RKO (cell line): ENCODE measurements at places on chromosomes 12 and 14.

GRCh38 chr14:68331991-68332390 lies 460.9 kb downstream of the ZFP36L1 start:
- DNase-seq, result no peak

GRCh38 chr12:50317203-50317602 lies 33.9 kb upstream of the LIMA1 start:
- DNase-seq, result no peak

- DNase-seq, result peak; percentile 95
Measured at GRCh38 chr12:74890237-74890599, 319.4 kb downstream of the KCNC2 start.

- no peak for DNase-seq
Measured at GRCh38 chr14:85590784-85591183, 60.8 kb downstream of the FLRT2 start.

DNA sequence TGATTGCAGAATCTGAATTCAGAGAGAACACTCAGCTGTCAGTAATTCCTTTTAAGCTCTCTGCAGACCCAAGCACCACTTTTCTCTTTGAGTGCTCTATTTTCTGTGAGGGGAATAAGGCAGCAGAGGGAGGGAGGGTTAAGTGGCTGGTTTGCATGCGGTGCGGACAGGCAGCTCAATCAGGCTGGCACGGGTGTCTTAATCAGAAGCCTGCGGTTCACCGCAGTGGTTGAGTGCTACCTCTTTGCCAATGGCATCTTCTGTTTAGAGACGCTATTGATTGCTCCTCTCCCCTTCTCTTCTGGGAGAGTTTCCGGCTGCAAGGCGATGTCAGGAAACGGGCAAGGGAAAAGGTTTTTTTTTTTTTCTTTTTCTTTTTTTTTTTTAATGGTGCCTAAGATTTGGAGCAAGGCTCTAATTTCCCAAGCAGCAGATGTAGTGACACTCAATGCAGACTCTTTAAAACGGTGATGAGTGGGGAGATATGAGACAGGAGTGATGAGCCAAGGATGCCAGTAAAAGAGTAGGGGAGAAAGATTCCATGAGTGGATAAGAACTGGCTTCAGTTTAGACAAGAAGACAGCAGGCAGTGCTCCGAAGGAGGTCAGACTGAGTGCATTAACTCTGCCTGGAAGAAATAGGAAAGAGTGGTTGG lies 533.7 kb upstream of the SEL1L start:
- DNase-seq, result no peak

- DNase-seq, result no peak
Measured at GRCh38 chr12:76356071-76356470, 7.9 kb upstream of the BBS10 start.

DNA sequence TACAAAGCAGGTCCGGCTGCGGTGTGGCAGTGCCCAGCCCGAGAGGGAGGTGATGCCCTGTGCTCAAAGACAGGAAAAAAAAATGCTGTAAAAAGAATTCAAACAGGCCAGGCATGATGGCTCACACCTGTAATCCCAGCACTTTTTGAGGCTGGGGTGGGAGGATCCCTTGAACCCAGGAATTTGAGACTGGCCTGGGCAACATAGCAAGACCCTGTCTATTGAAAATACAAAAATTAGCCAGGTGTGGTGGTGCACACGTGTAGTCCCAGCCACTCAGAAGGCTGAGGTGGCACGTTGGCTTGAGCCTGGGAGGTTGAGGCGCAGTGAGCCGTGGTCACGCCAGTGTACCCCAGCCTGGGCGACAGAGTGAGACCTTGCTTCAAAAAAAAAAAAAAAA lies 26.4 kb downstream of the DNAH10 start:
- no peak for DNase-seq

- no peak for DNase-seq
Measured at GRCh38 chr14:105176513-105176912, 4.6 kb downstream of the NUDT14 start.

DNA sequence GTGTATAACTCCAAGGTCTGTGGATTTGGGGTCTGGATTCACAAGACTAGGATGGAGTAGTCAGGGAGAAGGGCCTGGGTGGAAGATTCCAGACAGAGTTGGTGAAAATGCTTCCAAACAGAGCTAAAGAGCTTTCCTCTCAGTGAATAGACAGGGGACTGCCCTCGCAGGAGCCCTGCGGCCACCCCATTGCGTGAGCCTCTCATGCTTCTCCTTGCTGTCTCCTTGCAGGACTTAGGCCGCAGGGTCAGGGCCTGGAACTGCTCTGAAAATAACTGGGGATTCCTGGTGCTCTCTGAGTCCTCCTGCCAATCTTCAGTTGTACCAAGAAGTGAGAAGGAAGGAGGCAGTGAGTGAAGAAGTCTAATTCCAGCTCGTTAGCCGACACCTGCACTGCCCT lies 49.0 kb upstream of the KCNA1 start:
- no peak for DNase-seq

GRCh38 chr14:36027354-36027753 lies 149.2 kb downstream of the PTCSC3 start:
- no peak for DNase-seq

DNA sequence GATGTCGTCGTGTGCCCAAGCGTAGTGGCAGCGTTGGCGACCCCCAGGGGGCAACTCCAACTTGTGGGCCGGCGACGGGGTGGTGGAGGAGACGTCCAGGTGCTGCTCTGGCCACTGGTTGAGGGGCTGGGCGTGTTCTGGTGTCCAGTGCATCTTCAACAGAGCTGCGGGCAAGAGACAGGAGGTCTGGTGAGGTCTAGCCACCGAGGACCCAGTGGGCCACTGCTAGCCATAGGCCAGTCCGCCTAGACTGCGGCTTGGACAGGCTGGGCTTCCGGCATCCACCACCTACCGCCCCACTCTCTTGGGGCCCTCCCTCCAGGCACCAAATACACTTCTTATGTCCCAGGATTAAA lies 26.3 kb downstream of the FIGNL2 start:
- no peak for DNase-seq

- DNase-seq, result no peak
Measured at GRCh38 chr12:56806303-56806702, 43.2 kb downstream of the HSD17B6 start.

- no peak for DNase-seq
Measured at GRCh38 chr12:76864791-76865400, 13.9 kb downstream of the CSRP2 start.

DNA sequence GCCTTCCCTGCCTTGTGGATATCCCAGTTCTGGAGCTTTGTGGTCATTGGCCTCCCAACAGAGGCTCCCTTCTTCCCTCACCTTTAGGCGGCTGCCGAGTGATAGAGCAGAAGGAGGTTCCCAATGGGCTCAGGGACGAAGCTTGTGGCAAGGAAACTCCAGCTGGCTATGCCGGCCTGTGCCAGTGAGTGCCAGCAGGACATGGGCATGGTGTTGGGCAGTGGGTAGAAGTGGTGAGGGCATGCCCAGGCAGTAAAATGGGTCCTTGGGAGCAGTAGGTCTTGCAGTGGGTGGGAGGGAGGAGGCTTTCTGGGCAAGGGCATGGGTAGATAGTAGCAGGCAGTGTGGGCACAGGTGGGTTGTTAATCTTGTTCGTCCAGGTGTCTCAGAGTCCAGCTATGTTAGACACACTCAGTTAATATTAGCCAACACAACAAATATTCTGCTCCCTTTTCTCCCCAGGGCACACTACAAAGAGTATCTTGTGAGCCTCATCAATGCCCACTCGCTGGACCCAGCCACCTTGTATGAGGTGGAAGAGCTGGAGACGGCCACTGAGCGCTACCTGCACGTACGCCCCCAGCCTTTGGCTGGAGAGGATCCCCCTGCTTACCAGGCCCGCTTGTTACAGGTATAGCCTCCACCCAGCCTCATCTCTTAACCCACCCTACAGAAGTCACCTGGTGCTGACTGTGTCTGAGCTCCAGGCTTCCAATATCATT lies 1.1 kb upstream of the IRF9 start:
- no peak for DNase-seq

GRCh38 chr12:130463275-130463658 lies 125.6 kb downstream of the PIWIL1 start:
- DNase-seq, result no peak

GRCh38 chr14:37597538-37597913 lies 2.1 kb downstream of the TTC6 start:
- no peak for DNase-seq

- no peak for DNase-seq
Measured at GRCh38 chr12:42255866-42256261, 17.8 kb upstream of the YAF2 start.

- DNase-seq, result no peak
Measured at GRCh38 chr12:69579029-69579428, 6.2 kb upstream of the CCT2 start.

DNA sequence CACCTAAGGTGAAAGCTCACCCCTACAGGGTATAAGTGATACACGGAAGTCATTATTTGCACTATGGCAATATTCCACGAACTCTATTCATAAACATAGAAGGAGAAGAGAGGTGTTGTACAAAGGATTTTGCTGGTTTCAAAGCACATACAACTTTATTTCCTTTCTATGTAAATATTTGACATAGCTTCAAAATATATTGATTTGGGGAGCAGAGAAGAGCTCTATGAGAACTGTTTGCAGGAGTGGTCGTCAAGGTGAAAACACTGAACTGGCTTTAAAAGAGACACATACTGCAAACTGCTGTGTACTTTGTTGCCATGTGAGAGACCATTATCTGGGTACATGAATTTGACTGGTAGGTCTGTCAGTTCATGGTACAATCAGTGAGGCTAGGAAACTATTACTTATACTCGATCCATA lies 16.7 kb downstream of the CNIH1 start:
- no peak for DNase-seq

DNA sequence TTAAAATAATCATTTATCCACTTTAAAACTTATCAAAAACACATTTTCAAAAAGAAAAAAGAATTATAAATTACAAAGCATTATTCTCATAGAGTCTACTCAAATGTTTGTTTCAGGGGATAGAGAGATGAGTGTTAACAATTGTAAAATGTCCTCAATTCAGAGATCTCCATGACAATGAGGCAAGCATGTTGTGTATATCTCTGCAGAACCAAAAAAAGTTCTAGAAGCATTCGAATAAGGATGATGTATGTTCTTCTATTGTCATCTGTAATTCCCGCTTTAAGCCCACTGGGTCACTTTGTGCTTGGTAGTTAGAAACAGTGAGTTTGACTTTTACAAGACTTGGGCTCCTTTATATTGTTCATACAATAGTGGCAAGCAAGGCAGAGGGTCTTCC lies 73.6 kb upstream of the CCDC198 start:
- DNase-seq, result no peak

- DNase-seq, result peak; percentile 38
Measured at GRCh38 chr12:55797068-55797467, 20.5 kb downstream of the SARNP start.

DNA sequence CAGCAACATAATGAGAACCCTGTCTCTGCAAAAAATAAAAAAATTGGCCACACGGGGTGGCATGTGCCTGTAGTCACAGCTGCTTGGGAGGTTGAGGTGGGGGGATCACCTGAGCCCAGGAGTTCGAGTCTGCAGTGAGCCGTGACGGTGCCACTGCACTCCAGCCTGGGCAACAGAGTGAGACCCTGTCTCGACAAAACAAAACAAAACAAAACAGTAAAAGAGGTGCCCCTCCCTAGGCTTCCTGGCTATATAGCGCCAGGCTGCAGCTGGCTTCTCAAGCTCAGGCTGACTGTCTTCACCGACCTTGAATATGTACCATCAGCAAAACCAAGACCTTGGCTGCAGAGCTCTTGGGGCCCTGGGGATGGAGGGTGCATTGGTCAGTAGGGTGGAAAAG lies 29.4 kb downstream of the TSPAN9 start:
- DNase-seq, result no peak

GRCh38 chr14:64673316-64673715 lies 30.9 kb upstream of the PLEKHG3 start:
- no peak for DNase-seq

DNA sequence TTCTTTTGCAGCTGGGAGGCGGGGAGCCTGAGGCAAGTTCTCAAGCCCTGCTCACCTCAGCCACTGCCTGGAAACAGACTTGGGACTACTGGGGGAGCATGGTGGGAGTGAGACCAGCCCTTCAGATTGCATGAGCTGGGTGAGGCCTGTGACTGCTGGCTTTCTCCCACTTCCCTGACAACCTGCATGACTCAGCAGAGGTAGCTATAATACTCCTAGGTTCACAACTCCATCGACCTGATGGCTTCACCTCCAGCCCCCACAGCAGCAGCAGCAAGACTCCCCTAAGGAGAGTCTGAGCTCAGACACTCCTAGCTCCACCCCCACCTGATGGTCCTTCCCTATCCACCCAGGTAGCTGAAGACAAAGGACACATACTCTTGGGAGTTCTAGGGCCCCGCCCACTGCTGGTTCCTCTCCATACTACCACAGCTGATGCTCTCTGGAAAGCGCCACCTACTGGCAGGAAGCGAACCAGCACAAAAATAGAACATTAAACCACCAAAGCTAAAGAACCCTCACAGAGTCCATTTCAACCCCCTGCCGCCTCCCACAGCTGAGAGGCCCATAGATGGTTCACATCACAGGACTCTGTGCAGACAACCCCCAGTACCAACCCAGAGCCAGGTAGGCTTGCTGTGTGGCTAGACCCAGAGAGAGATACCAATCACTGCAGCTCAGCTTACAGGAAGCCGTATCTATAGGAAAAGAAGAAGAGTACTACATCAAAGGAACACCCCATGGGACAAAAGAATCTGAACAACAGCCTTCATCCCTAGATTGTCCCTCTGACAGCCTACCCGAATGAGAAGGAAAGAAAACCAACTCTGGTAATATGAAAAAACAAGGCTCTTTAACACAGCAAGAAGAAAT lies 68.7 kb downstream of the RPAP3 start:
- peak; percentile 18 for DNase-seq

DNA sequence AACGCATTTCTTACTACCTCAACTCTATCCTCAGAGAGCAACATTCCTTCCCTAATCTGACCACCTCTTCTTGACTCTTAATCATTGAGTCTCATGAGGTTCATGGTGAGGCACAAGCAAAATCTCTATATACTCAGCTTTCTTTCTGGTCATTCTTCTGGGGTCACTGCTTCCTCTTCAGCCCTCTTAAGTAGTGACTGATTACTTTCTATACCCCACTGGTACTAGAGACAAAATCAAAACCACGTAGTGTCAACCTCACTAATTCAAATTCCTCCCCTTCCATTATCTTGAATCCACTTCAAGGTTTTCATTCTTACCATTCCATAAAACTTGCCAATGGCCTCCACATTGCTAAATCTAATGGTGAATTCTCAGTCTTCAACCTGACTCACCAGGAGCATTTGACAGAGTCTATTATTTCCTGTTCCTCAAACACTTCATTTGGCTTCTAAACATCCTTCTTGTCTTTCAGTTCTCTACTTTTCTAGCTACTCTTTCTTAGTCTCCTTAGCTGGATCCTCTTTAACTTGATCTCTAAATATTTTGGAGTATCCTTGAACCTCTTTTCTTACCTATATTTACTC lies 6.8 kb downstream of the WDHD1 start:
- no peak for DNase-seq

DNA sequence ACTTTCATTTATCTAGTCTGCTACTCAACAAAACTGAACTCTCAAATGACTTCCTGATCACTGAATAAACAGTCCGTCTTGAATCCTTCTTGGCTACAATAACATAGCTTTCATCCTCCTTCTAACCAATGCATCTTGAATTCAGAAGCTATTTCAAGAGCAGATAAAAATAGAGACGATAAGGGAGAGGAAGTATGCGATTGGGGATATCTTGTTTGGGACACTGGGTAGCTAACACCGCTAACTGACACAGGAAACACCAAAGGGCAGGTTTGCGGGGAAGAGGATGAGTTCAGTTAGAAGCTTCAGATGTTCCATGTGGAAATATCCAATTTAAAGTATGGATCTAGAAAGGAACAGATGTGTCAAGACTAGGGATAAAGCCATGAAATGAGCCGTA lies 102.5 kb downstream of the SLC41A2 start:
- DNase-seq, result no peak

- DNase-seq, result no peak
Measured at GRCh38 chr12:93784339-93785086, 107.3 kb downstream of the CRADD start.
